Activated CD4-positive, alpha-beta memory T cell treated with anti-CD3 and anti-CD28 coated beads, Interleukin-2, amount 10 ng/mL, durations not matched to agents 7 days and 5 days (primary cell): ENCODE measurements at places on chromosomes 7 and 10. TPM values are rescaled to one million over a fixed set of nuclear protein-coding genes. Genes with fewer than 3 reads are reported as not detected.

- no peak overlapping the region for H3K27ac ChIP-seq
- no peak for DNase-seq
- no peaks in the 10 kb centered on the region for H3K27me3 ChIP-seq
- no peak overlapping the region for H3K4me3 ChIP-seq
- H3K36me3 ChIP-seq, result no peaks in the 10 kb centered on the region
- no peaks in the 10 kb centered on the region for H3K4me1 ChIP-seq
Observed at GRCh38 chr10:70913191-70913892, 25.0 kb upstream of the PCBD1 start.

GRCh38 chr7:155233311-155234157, 64.1 kb upstream of the INSIG1 start:
- no peak overlapping the region for H3K4me3 ChIP-seq
- peaks cover 5% of the 10 kb centered on the region for H3K27me3 ChIP-seq
- H3K36me3 ChIP-seq, result no peaks in the 10 kb centered on the region
- H3K4me1 ChIP-seq, result no peaks in the 10 kb centered on the region

DNA sequence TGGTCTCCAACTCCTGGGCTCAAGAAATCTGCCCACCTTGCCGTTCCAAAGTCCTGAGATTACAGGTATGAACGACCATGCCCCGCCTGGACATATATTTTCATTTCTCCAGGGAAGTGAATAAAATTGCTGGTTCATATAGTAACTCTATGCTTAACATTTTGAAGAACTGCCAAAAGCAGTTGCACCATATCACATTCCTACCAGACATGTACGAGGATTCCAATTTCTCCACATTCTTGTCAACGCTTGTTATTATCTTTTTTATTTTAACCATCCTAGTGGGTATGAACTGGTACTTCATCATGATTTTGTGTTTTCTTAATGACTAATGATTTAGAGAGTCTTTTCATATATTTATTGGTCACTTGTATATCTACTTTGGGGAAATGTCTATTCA, 21.9 kb upstream of the CPN1 start:
- no peaks in the 10 kb centered on the region for H3K36me3 ChIP-seq
- no peak overlapping the region for H3K27ac ChIP-seq
- H3K27me3 ChIP-seq, result peaks cover 42% of the 10 kb centered on the region
- H3K4me1 ChIP-seq, result no peaks in the 10 kb centered on the region
- DNase-seq, result no peak

GPNMB gene
- 0.28 TPM for total RNA-seq

SLC13A1 gene
- total RNA-seq, result not detected

DNA sequence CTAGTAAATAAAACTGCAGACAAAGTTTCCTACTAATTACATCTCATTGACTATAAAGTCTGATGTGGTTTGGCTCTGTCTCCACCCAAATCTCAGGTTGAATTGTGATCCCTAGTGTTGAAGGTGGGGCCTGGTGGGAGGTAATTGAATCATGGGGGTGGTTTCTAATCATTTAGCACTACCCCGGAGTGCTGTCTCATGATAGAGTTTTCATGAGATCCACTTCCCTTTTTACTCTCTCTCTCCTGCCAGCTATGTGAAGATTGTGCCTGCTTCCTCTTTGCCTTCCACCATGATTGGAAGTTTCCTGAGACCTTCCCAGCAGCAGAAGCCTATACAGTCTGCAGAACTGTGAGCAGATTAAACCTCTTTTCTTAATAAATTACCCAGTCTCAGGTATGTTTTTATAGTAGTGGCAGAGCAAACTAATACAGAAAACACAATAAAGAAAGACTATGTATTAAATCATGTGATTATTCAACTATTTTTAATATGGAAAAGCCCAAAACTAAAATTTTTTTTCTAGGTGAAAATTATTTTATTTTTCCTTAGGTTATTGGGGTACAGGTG, 232.1 kb downstream of the FZD1 start:
- H3K27ac ChIP-seq, result no peak overlapping the region
- no peak for DNase-seq
- no peak overlapping the region for H3K4me3 ChIP-seq
- H3K27me3 ChIP-seq, result no peaks in the 10 kb centered on the region

- no peaks in the 10 kb centered on the region for H3K36me3 ChIP-seq
- H3K27me3 ChIP-seq, result no peaks in the 10 kb centered on the region
- DNase-seq, result no peak
- H3K27ac ChIP-seq, result no peak overlapping the region
- H3K4me1 ChIP-seq, result no peaks in the 10 kb centered on the region
- no peak overlapping the region for H3K4me3 ChIP-seq
Observed at GRCh38 chr7:13279854-13280435, 592.5 kb downstream of the ARL4A start.
